ENCODE measurements at places on chromosomes 1 and 21. TPM values are rescaled to one million over a fixed set of nuclear protein-coding genes. Genes with fewer than 3 reads are reported as not detected.

COL8A2 gene
- not detected for total RNA-seq

C4BPA gene
- total RNA-seq = not detected

CNKSR1 gene
- total RNA-seq = 1.5 TPM

SLC44A5 gene
- 0.40 TPM for total RNA-seq

ILF2 gene
- 260 TPM for total RNA-seq

GRCh38 chr1:34163792-34164731, 968 bp downstream of the CSMD2 start:
- DNase-seq = no peak

DNA sequence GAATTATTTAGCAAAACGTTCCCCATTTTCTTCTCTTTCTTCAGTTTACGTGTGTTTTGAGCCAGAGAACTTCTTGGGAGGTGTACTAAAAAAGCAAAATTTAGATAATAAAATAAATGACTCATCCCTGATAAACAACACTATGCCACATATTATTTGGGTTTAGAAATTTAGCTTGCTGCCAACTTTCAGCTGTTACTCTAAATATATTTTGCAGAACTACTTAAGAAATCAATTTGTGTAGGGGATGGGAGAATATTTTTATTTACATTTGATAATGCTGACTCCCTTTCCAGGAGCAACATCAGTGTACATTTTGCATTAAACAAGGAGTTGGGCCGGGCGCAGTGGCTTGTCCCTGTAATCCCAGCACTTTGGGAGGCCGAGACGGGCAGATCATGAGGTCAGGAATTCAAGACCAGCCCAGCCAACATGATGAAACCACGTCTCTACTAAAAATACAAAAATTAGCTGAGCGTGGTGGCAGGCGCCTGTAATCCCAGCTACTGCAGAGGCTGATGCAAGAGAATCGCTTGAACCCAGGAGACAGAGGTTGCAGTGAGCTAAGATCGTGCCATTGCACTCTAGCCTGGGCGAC, 151.4 kb upstream of the ZRANB2 start:
- no peak for DNase-seq

Data from activated CD8-positive, alpha-beta memory T cell treated with anti-CD3 and anti-CD28 coated beads, Interleukin-2, amount 10 ng/mL, durations not matched to agents 7 days and 5 days (primary cell).